Suppressor macrophage treated with lipopolysaccharide for 1 hour (primary cell): ENCODE measurements at places on chromosomes 2 and 18.

DNA sequence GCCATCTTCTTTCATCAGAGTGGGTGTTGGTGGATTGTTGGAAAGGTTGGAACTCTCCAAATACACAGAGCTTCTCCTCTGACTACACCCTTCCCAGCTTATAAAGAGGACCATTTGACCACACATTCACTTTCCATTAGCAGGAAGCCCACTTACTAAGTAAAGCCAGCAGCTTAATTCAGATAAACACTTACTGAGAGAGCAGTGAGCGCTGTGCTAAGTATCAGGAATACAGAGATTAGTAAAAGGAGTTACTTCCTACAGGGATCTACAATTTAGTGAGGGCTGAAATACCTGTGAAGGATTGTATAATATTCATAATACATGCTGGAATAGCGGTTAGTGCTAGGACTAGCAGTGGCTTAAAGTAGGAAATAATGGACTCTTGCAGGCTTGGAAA lies 343.0 kb downstream of the NYAP2 start:
- DNase-seq = no peak

- no peak for DNase-seq
Measured at GRCh38 chr2:20195431-20196033, 29.4 kb downstream of the SDC1 start.

GRCh38 chr2:17306706-17307105 lies 211.5 kb downstream of the RAD51AP2 start:
- no peak for DNase-seq

DNA sequence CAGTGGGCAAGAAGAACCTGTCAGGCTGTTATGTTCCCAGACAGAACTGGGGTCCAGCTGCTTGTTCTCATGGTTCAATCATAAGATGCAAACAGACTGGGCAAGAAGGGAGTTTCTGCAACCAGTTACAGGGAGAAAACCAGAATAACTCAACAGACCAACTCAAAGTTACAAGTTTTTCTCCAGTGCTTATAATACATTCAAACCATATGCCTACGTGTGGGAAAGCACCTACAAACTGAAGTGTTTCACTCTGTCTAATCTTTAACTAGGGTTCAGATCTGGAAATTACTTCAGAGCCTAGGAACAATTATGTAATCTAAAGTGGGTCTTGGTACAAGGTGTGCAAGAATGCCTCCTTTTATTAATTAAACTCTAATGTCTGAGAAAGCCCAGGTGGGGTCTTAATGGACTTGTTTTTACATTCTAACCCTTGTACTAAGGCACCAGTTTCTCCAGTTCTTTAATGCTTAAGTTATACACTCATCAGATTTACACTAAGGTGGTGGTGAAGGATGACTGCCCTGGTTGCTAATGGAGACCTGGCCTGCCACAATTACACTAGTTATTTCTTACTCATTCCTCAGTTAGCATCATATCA lies 951.9 kb downstream of the TSN start:
- peak; percentile 8 for DNase-seq

GRCh38 chr2:11795590-11795989 lies 49.2 kb downstream of the LPIN1 start:
- no peak for DNase-seq

GRCh38 chr2:7950035-7950612 lies 731.7 kb upstream of the ID2 start:
- no peak for DNase-seq

DNA sequence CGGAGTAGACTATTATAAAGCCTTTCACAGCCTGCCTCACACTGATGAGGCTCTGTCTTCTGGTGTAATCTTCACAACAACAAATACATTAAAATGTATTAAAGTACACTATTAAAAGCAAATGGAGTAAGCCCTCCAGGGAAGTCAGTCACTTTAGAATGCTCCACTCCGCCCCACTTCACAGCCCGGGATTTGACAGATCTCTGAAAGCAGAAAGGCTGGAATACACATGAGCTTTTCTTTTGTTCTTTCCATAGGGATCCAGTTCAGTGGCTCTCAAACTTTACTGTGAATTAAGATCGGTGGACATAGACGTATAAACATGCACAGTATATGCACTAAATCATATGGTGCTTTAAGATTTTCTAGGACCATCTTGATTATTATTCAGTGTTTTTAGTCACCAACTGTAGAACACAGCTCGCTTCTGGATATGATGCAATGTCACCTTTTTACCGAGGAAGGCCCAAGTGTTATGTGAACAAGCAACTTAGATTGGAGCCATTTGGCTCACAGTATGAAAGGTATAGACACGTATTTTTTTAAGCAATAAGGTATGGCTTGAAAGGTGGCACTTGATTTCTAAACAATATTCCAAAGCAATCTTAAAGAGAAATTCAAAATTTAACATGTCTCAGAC lies 151.1 kb downstream of the PRKCE start:
- no peak for DNase-seq

GRCh38 chr2:225233234-225233633 lies 166.3 kb upstream of the NYAP2 start:
- no peak for DNase-seq

- DNase-seq = no peak
Measured at GRCh38 chr2:171702781-171703556, 15.7 kb downstream of the DYNC1I2 start.

- DNase-seq = peak; percentile 37
Measured at GRCh38 chr18:55869556-55870501, 281.8 kb upstream of the TCF4 start.

DNA sequence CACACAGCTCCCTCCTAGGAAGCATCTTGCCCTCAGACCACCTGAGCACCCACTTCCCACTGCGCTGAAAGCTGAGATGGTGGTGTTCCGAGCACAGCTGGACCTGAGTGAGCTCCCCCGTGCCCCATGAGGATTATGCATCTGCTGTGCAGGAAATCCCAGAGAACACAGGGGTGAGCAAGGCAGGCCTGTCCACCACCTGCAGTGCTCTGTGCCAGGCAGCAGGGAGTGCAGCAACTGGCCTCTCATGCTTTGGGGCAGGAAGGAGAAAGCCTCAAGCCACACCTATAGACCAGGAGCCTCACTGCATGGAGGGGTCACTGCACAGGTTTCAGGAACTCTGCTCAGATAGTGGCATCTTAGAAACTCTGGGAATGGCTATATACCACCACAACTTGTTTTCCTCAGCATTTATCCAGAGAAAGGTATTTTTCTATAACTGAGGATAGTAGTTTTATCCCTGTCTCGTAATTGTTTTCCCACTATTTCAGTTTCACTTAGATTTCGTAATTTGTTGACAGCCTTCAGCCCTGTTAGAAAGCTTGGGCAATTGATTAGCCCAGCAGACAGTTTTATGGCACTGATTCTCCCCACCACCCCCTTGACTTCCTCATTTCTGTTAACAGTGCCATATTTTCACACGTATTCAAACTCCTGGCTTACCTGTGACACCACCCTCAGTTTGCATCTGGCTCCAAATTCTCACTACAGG lies 144.3 kb upstream of the DAPL1 start:
- no peak for DNase-seq

- no peak for DNase-seq
Measured at GRCh38 chr2:70936979-70937811, 1.5 kb downstream of the ATP6V1B1 start.

- DNase-seq = no peak
Measured at GRCh38 chr18:71760541-71760940, 783.6 kb downstream of the CBLN2 start.

DNA sequence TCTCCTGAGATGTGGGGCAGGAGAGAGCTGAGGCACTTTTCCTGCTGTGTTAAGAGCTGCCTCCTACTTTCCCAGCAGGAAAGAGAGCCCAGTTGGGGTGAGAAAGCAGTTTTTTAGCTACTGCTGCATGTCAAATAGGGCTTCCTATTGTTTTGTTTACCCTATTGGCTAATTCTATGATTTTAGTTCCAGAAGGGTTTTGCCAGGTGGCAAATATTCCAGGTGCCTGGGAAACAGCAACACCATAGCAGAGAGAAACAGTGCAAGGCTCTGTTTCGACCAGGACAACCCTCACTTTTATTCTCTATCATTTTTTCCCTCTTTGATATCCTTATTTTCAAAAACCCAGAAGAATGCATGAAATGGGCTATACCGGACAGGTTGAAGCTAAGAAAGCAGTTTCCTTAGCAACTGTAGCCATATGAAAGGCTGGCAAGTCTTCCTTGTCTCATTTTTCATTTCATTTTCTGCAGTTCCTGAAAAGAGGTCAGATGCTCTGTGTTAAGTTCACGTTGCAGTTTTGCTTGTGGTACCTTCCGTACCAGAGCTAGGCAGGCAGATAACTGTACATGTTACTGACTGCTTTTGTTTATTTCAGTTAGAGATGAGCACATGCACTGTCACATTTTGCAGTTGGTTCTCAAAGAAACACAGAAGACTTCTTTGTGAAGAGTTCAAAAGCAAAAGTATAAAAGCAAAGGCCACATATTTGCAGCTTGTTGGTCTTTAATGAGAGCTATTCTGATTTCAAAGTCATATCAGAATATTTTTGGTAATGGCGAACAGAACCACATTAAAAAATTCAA lies 84.8 kb downstream of the AQP4 start:
- DNase-seq = no peak

GRCh38 chr2:176283291-176284068 lies 14.2 kb downstream of the MTX2 start:
- peak; percentile 22 for DNase-seq

- DNase-seq = no peak
Measured at GRCh38 chr2:213544940-213545339, 260.7 kb downstream of the SPAG16 start.

DNA sequence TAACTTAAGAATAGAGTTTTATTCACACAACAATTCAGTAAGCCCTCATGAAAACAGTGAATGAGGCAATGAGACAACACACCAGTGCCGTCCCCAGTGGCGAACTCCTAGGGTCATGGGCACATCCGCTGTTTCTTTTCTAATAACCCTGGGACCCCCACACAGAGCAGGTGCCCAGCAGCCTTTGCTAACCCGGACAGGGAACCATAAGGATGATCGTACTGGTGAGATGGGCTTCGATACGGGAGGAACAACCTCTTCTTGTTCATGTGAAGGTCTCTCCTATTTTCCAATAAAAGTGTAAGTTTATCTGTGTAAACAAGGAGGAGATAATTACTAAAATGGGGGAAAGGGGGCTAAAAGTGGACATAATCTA lies 97.4 kb upstream of the MGAT4A start:
- DNase-seq = no peak

- no peak for DNase-seq
Measured at GRCh38 chr2:120622886-120623753, 112.5 kb upstream of the GLI2 start.

- no peak for DNase-seq
Measured at GRCh38 chr2:157192445-157193423, 64.8 kb upstream of the GALNT5 start.

- no peak for DNase-seq
Measured at GRCh38 chr2:12223732-12224131, 477.3 kb downstream of the LPIN1 start.

DNA sequence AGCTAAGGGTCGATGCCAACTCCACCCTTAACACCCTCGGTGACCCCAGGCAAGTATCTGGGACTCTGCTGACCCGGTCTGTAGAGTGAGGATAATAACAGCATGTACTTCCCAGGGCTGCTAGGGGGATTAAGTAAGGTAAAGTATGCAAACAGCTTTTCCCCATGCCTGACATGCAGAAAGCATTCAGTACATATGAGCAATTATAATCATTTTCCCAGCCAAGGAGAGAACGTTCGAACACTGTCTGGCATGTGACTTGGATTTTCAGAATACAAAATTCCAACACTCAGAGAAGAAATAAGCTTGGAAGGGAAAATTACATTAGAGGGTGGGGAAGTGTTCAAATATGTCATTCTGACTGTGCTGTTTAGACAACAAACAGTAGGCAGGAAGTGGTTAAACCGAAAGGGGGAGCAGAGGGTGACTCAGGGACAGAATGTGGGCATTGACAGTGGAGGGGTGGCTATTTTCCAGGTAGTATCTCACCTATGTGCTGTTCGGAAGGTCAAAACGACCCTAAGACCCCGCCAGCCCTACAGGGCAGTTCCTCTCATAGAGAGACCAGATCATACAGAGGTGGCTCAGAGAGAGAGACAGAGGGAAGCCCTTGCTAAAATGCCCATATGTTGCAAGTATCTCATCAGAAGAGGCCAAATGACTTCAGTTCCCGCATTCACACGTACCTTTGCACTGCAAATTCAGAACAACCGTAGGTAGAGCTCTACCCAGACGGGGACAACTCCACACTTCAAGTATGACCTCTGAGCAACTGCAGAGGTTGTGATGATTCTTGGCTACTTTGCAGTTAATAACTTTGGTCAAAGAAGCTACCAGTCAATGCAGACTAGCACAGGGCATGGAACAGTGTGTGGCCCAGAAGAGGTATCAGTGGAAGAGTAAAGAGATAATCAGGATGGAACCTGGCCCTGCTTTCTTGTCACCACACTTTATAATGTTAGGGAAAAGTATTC lies 14.8 kb downstream of the ASPRV1 start:
- DNase-seq = peak; percentile 77

DNA sequence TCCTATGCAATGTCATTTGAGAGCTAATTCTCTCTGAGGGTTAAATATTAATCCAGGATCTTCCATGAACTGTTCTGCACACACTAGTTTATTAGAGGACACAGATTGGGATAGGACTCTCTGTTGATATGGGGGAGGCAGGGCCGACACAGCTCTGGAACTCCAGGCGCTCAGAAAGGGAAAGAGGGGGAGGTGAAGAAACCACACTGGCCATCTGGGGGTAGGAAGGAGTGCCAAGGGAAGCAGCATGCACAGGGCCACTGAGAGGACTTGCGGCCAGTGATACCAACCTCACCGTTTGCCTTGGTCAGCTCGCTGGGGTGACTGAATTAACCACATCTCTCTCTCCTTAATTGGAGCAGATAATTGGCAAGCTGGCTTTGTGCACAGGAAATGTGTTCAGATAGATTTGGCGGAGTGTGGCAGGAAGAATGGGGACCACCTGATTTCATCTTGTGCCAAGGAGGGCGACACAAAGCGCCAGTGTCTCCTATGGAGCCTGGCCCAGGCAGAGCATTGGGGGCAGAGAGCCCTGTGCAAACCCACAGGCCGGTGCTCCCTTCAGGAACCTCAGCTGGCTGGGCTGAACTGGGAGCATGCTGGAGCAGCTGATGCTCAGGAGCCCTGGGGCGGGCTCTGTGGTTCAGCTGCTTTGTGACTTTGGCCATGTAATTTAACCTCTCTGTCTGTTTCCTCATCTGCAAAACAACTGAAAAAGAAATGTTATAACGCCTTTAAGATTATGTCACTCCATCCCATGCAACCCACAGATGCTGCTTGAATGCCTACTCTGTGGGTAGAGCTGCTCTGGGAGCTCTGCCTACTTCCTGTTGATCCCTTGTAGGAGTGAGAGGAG lies 114.7 kb upstream of the STON1 start:
- peak; percentile 60 for DNase-seq

DNA sequence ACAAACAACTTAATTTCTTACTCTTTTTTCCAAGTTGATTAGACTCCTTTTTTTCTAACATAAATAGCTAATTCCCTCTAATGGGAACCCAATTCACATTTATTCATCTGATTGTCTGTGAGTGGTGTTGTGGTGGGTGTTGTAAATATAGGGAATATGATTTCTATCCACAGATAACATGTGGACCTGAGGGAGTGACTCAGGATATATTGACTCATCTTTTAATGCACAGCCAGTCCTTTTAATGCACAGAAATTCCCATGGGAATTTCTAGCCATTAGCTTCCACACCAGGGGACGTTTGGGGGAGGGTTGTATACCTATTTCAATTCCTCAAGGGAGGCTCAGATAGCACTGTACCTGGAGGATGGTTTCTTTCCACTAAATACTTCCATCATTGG lies 1339.6 kb upstream of the LRRTM1 start:
- DNase-seq = no peak
